ENCODE measurements at places on chromosomes 6 and 20.
A peak's percentile ranks its signal among the peaks of the same experiment; 100 is the strongest.

- no peak for DNase-seq
These were observed 136.0 kb downstream of the MTHFD1L start for GRCh38 chr6:151001387-151002056.

- no peak for DNase-seq
These were observed 2.8 kb downstream of the KCNQ5 start for GRCh38 chr6:72624557-72625160.

DNA sequence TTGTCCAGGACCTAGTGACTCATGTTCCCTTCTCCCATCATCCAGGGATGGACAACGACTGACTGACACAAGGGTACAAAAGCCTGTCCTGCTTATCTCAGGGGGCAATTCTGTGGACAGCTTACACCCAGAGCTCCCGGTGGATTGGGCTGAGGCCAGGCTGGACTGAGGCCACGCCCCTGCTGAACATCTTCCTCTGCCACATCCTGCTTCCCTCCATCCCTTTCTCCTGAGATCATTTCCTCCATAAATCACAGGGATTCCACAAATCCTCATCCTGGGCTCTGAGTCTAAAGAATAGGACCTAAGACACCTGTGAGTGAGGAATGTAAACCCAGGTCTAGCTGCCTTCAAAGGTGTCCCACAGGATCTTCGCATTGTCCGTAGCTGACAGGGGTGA lies 30.4 kb upstream of the RNF24 start:
- no peak for DNase-seq

- DNase-seq = no peak
These were observed 29.9 kb upstream of the FERMT1 start for GRCh38 chr20:6152777-6153176.

DNA sequence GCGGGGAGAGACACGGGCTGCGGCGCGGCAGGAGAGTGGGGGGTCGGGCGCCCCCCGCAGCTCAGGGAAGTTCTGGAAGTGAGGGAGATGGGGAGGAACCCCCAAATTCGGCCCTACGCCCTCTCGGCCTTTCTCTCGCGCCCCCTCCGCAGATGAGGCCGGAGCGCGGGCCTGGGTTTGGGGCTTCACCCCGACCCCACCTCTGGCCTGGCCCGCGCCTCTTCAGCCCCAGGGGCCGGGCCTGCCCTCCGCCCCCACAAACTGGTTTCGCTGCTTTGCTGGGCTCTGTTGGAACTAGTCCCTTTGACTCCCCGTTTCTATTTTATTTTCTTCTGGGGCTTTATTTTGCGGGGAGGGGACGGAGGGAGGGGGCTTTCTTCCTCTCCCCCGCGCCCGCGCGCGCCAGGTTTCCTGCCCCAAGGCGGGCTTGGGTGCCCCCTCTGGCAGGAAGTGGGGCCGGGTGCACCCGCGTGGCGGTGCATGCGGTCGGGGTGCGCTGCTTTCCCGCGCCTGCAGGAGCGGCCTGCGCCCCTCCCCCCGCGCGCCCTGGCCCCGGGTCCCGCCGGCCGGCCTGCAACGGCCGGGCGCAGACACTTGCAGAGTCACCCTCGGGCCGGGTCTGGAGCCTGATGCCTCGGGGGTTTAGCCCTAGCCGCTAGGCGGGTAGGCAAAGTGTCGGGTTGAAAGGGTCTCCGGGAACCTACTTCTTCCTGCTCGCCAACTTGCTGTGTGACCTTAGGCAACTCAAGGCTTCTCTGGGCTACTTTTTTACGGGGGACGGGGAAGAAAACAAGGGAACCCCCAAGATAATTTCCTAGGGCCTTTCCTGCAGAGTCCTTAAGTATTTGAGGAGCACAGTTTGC lies 1.3 kb downstream of the HMGA1 start:
- DNase-seq = peak; percentile 63

- no peak for DNase-seq
These were observed 16.3 kb upstream of the PDE10A start for GRCh38 chr6:165679326-165679725.

GRCh38 chr6:93787841-93788240 lies 368.5 kb upstream of the EPHA7 start:
- no peak for DNase-seq

DNA sequence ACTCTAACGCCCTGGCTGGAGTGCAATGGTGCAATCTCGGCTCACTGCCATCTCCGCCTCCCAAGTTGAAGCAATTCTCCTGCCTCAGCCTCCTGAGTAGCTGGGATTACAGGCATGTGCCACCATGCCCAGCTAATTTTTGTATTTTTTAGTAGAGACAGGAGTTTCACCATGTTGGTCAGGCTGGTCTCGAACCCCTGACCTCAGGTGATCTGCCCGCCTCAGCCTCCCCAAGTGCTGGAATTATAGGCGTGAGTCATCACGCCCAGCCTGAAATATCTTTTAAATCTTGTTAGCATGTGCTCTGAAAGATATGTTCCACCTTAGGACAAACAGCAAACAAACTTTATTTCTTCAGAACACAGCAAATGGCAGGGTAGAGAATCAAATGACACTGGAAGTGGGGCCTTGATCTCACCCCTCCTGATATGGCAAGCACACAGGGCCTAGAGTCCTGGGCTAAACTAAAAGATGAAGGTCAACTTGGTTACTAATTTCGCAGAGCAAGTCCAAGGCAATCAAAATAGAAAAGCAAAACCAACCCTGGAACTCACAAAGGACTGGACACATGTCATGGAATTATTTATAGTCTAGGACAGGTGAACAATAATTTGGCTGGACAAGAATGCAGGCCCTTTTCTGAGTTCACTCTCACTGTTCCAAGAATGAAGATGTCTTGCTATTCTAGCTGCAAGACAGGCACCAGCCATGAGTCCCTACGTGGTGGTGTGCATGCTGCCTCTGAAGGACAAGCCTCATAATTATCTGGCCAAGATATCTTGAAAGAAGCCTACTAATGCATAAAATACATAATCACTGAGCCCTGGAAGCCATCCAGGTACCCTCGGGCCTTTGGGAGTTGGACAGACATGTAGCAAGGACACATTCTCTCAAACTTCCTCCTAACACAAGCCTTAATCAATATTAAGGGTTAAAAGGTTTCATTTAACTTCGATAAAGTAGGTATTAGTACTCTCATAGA lies 35.6 kb downstream of the B4GALT5 start:
- no peak for DNase-seq

GRCh38 chr6:81734081-81734480 lies 18.4 kb downstream of the TENT5A start:
- DNase-seq = no peak

- DNase-seq = no peak
These were observed 98.1 kb upstream of the AKAP12 start for GRCh38 chr6:151141685-151142084.

DNA sequence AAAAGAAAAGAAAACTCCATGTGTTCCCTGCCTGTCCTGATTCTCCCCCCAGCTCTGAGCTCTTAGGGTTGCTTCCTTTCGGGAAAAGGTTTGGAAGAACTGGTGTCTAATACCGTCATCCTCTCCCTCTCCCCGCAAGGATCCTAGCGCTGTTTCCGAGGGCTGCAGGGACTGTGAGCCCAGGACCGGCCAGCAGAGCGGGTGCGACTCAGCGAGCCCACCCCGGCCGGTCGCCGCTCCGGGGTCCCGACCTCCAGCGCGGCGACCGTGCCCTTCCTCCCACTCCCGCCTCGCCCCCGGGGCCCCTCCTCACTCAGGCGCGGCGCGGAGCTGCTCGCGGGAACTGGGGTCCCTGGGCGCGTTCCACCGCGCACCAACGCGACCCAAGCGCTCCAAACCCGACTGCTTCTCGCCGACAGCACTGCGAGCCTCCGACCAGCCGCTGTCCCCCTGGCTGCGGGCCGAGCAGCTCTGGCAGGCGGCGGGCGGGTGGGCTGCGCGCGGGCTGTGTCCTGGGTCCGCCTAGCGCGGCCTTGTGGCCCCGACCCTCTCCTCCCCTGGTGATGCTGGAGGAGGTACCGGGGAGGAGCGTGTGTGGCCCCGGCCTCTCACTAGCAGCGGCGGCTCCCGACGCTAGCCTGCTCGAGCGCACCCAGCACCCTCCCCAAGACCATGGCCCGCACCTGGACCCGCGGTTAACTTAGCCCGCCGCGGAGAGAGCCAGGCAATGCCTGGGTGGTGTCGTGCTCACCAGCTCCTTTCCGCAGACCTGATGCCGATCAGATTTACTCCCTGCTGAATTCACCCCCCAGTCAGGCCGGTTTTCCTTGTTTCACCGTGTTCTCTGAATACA lies at the start of gene PLA2G7:
Gene PLA2G7, minus strand, starts transcription at position 509 of the 853 bp plus-strand sequence. CDS start 12,484 bp downstream, outside the sequence.
- no peak for DNase-seq

GRCh38 chr20:45968081-45968671 lies 3.8 kb downstream of the ZNF335 start:
- peak; percentile 83 for DNase-seq

- DNase-seq = no peak
These were observed 140.7 kb downstream of the SOX4 start for GRCh38 chr6:21734204-21734603.

Data from chondrocyte (in vitro differentiated cells).